Glomerular endothelial cell (primary cell): ENCODE measurements at places on chromosomes 7 and 10. TPM values are rescaled to one million over a fixed set of nuclear protein-coding genes. Genes with fewer than 3 reads are reported as not detected.

DNA sequence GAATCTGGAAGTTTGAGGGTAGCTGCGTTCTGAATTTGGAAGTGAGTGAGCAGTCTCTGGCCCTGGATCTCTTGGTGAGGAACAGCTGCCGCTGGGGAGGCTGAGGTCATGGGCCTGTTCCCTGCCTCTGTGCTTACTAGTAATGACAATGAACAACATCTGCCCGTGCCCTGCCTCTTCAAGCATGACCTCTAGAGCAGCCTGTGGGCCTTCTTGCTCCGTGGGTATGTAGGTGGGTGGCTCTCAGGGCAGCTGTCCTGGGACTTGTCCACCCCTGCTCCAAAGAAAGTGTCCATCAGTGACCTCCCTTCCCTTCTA lies 186.2 kb downstream of the CXCL12 start:
- DNase-seq = no peak

DNA sequence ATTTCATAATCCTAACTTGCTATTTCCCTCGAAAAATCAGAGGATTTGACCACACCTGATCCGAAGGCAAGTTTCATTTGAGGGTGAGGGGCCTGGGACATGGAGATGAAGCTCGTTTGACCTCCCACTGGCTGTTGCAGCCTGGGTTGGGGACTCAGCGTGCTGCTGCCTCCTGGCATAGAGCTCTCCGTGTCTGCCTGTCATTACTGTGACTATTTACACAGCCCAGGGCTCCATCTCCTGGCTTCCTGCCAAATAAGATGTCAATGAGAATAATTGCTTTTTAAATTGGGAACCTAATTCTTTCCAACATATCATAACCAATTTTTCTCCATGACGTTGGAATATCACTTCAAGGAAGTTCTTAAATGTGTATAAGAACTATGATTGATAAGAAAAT lies 139.3 kb upstream of the COBL start:
- no peak for DNase-seq

GRCh38 chr7:882336-883035 lies 6.1 kb downstream of the GET4 start:
- DNase-seq = no peak

DNA sequence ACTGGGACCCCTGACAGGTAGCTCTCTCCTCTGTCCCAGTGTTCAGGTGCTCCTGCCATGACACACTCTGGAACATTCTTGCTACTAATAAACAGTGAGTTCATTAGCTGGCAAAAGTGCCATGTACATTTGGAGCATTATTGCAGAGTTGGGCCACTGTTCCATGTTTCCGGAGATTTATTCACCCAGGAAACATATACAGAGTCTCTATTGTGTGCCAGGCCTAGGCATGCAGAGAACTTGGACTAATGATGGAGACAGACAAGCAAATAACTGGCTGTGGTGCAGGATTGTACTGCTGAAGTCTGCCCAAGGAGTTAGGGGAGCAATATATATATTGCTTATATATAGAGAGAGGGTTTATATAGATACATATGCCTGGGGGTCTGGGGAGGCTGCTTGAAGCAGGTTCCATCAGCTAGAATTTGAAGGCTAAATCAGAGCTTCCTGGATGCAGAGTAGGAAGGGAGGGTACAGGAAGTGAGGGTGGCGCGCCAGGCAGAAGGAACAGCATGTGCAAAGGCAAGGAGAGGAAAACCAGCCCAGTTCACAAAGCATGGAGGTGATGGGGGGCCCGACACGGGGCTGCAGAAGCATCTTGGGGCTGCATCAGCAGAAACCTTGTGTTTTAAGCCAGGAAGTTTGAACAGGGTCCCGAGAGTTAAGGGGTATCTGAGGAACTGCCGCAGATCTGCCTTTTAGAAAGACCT lies 22.7 kb upstream of the EEPD1 start:
- DNase-seq = no peak

MOGAT3 gene
- total RNA-seq = not detected in 2 replicates

NRP1 gene
- 167 and 209 TPM in 2 replicates for total RNA-seq

UTF1 gene
- not detected in 2 replicates for total RNA-seq
